NCI-H1092 treated with DMSO at 0.1 percent for 48 hours (cell line): ENCODE measurements at places on chromosomes 7 and 10.
A peak's percentile ranks its signal among the peaks of the same experiment; 100 is the strongest.

- DNase-seq = no peak
These were observed 520.0 kb downstream of the NRG3 start for GRCh38 chr10:82394987-82395386.

DNA sequence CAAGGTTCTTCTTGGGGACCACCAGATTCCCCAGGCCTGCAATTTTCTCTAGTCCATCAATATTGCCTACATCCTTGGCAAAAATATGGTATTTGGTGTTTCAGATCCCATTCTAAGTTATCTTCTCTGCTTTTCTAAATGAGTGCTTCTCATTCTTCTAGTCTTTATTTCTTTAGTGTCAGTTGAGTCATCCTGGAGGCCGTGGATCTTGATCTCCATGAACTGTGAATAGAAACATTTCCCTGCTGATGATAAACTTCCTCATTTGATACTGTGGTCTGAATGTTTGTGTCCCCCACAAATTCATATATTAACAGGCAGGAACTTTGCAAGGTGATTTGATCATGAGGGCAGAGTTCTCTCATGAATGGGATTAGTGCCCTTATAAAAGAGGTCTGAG is 779.3 kb downstream of the INHBA start:
- no peak for DNase-seq

- no peak for DNase-seq
These were observed 40.6 kb upstream of the MAGI2 start for GRCh38 chr7:79494046-79494445.

GRCh38 chr7:99786726-99787335 is 2.8 kb upstream of the CYP3A4 start:
- DNase-seq = no peak

DNA sequence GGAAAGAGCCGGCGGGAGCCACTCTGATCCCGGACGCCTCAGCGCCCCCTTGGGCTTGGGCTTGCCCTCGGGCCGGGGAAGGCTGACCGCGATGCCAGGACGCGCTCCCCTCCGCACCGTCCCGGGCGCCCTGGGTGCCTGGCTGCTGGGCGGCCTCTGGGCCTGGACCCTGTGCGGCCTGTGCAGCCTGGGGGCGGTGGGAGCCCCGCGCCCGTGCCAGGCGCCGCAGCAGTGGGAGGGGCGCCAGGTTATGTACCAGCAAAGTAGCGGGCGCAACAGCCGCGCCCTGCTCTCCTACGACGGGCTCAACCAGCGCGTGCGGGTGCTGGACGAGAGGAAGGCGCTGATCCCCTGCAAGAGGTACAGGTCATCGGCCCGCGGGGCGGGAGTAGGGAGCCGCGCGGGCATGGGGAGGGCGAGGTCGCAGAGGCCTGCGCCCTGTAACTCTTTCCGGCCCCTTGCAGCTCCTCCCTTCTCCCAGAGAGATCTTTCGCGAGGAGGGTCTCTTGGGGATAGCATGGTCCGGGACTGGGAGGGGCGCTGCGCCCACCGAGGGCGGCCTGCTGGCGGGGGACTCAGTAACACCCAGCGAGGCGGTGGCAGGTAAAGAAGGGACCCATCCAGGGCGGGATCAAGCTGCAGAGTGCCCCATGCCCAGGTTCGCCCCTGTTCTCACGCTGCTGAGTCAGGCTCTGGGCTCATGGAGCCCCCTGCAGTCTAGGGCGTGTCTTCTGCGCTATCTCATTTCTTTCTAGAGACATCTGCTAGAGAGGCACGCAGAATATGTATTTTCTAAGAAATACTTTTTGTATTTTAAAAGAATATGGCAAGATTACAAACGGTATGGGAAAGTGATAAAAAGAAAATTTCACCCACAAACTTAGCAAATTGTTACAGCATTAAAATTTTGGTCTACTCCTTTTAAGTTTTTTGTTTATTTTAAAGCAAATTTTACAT is 687 bp downstream of the EPDR1 start:
- peak; percentile 52 for DNase-seq

DNA sequence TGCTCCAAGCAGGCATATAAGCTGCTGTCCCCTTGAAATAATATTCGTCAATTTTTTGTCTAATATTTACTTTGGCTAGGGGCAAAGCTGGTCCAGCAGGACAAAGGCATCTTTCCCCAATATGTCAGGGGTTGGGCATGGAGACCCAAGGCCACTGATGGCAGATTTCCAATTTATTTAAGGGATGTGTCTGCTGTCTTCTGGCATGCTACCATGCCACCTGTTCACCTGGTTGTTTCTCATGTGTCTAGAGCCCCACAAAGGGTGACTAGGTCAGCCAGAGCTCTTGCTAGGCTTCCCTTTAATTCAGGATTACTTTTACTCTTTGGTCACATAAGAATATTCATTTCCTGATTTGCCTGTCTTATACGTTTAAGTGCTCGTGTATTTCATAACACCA is 22.1 kb upstream of the SYPL1 start:
- no peak for DNase-seq

DNA sequence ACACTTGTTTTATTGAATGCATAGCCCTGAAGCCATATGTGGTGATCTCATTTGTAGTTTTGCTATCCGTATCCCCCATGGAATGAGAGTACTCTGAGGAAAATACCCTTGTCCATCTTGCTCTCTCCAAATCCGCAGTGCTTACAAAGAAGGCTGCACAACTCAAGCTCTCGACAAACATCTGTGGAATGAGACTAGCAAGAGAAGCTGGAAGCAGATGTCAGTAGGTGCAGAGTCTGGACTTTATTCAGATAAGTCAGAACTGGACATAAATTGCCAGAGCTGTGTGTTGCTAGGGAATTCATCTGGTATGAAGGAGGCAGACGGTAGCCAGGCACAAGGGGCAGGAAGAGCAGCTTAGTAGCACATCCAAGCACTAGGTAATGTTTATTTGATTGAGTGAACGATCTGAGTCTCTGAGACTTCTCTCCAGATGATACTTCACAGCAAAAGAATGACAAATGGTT is 1046.2 kb downstream of the XPNPEP1 start:
- no peak for DNase-seq

DNA sequence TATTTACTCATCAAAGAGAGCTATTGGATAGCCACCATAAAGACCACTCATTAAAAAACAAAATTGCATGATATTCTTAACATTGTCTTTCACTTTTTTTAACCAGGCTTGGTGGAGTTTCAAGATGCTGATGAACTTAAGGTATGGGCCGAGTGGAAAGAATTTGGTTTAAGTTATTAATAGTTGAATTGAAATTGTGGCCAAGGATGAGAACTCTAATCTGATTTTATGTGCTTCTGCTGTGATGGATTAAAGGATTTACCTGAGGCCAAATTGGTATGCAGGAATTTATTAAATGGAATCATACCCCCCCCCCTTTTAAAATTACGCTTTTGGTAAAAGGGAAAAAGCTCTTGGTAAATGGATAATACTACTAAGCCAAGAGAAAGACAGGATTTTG is 33.8 kb upstream of the TOMM7 start:
- no peak for DNase-seq

- peak; percentile 61 for DNase-seq
These were observed 804 bp downstream of the UNC5B start for GRCh38 chr10:71213127-71213621.

DNA sequence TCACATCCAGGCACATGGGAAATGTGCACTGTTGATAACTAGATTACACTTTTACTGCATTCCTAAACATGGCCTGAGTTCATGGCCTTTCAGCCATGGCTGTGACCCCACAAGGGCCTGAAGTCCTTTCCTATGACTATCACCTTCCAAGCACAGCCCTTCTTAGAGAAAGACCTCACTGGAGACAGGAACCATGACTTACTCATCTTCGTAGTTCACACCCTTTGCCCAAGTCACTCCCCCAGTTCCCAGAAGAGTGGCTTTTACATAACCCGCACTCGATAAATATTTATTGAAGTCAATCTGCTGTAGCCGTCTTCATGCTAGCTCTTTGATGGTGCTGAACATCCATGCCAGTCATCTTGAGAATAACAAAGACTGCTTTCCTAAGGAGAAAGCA is 632.5 kb upstream of the NRP1 start:
- no peak for DNase-seq

DNA sequence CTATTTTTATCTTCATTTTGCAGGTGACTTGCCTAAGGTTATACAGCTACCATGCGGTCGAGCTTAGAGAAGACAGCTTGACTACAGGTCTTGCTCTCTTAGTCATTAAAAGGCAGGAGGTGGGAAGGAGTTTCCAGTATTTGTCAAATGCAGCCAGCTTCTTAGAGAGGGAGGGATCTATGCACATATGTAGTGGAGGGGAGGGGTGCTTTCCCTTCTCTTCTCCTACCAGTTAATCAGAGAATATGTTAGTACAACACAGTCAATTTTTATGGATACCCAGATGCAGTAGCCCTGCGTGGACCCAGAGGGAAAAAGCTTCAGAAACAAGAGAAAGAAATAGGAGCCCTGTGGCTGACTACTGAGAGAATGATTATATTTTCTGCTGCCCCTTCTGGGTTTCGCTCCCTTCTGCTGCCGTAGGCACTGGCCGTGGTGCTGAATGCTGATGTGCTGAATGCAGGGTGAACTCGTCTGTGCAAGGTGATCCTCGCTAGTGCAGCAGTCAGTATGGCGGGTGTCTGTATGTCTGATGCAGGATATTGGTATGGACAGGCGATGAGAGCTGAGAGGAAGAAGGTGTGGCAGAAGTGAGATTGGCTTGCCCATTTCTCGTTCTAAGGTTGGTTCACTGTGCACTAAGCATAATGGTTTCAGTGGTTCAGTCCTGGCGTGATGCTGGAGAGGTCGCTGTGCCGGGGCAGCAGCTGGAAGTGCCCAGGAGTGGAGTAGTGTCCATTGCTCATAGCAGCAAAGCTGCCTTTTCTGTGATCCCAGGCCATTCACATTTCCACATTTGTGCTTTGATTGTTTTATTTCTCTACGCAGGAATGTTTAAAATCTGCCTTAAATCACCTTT is 189.2 kb upstream of the PODXL start:
- no peak for DNase-seq

GRCh38 chr7:54116956-54117355 is 425.2 kb upstream of the VSTM2A start:
- DNase-seq = no peak

DNA sequence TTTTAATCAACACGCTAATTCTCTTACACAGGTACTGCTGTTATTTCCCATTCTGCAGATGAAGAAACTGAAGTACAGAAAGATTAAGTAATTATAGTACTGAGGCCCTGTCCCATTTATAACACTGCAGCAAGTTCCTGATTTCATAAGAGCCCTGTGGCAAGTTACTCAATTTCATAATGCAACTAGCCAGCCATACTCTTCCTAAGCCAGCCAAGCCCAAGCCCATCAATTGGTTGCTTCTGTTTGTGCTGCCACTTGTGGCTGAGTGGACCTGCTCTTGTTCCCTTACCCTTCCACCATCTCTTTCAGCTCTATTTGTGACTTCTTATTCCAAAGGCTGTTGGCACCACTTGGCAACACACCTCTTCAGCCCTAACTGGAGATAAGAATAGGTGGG is 19.7 kb upstream of the PRPF18 start:
- DNase-seq = no peak

GRCh38 chr10:70254778-70255328 is 21.6 kb upstream of the PPA1 start:
- DNase-seq = no peak

DNA sequence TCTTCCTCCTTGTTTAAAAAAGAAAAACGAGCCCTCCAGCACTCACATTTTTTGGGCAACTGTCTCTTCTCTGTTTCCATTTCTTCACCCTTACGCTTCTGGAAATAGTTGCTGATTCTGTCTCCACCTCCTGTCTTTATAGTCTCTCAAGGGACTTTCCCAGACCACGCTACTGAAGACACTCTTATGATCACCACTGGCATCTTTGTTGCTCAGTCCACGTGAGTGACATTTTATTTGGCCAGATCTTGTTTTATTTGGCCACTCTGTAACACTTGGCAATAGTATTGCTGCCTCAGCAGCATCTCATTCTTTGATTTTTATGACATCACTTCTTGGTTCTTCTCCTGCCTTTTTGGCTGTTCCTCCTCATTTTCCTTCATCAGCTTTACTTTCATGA is 21.6 kb upstream of the NME8 start:
- DNase-seq = no peak

- DNase-seq = no peak
These were observed 10.3 kb downstream of the TOMM7 start for GRCh38 chr7:22812353-22812752.

- peak; percentile 55 for DNase-seq
These were observed 66.9 kb upstream of the DOCK1 start for GRCh38 chr10:126838316-126838715.

GRCh38 chr7:131673576-131673975 is 117.1 kb upstream of the PODXL start:
- DNase-seq = no peak

GRCh38 chr10:9091530-9092093 is 1037.1 kb downstream of the GATA3 start:
- DNase-seq = no peak

DNA sequence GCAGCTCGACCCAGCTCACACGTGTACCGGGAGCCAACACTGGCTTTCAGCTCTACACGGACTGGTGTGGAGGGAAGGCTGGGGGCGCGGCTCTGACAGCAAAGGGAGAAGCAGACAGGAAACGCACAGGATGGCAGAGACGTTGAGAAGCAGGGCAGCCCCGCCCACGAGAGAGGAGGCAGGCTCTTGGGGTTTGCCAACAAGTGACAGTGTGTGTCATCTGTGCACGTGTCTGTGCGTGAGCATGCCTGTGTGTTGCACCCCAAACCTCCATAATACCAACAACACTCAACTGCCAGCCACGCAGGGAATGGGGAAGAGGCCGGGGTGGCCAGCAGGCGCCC is 64.4 kb upstream of the PDGFA start:
- DNase-seq = no peak

GRCh38 chr7:70271617-70272081 is 673.4 kb downstream of the AUTS2 start:
- no peak for DNase-seq

DNA sequence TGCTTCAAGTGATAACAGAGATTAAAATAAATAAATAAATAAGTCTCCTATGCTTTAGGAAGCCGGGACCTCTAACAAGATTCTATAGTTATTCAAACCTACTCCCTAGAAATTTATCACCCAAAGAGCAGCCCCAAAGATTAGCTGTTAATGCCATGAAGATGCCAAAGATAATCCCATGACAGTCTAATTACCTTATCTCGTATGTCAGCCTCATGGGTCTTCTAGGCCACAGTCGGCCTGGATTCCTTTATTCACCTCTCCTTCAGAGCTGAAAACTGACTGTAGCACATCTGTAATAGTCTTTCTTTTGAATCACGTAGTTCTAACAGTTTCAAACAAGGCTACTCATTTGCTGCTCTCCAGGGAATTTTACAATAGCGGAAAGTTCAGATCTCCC is 24.2 kb downstream of the COL1A2 start:
- DNase-seq = no peak

DNA sequence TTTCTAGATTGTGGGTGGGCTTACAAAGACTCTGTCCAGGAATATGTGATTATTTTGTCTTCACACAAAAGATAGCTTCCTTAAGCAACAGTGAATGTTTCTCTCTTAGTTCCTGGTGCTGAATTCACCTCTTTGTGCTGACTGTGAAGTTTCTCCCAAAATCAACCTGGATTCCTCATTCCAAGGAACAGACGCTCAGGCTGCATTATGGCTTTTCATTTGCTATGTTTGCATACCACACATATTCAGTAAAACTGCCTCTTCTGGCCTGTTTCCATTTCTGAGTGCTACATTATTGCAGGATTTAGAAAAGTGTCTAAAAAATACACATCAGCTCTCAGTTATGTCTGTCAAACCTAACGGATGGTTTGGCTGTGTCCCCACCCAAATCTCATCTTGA is 21.5 kb downstream of the MACROH2A2 start:
- no peak for DNase-seq

- no peak for DNase-seq
These were observed 42.3 kb downstream of the JMJD1C start for GRCh38 chr10:63423494-63423893.

- peak; percentile 52 for DNase-seq
These were observed 274.9 kb upstream of the GALNT17 start for GRCh38 chr7:70856901-70857630.
